NCI-H1092 treated with DMSO at 0.1 percent for 48 hours (cell line): ENCODE measurements at places on chromosomes 13 and 19.
A peak's percentile ranks its signal among the peaks of the same experiment; 100 is the strongest.

GRCh38 chr19:5503598-5503997, 48.4 kb downstream of the ZNRF4 start:
- no peak for DNase-seq

DNA sequence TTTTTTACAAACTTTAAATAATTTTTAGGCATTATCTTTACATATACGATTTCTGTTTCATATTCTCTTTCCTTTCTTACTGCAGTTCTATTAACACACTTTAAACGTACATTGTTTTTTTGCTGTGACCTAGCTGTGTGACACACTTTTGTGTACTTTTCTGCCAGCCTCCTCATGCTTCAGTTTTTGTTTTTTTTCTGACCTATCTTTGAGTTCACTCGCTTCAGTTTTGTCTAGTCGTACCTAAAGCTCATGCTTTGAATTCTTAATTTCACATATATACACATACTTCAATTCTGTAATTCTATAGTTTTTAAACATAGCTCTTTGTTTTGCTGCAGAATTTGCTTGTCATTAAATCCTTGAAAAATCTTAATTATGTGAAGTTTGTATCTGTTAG, 150.4 kb downstream of the PDS5B start:
- no peak for DNase-seq

DNA sequence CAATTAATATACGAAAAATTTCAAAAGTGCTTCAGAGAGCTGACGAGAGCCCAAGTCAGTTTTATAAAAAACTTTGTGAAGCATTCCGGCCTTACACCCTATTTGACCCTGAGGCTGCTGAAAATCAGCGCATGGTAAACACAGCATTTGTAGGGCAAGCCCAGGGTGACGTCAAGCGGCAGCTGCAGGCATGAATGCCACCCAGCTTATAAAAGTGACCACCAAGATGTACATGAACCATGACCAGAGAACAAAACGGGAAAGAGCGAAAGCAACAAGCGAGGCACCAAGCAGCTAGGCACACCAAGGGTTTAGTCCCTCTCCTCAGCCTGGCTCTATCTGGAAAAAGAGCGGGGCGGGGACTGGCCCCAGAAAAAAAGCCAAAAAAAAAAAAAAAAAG, 6.0 kb downstream of the SIGLEC11 start:
- DNase-seq: no peak

DNA sequence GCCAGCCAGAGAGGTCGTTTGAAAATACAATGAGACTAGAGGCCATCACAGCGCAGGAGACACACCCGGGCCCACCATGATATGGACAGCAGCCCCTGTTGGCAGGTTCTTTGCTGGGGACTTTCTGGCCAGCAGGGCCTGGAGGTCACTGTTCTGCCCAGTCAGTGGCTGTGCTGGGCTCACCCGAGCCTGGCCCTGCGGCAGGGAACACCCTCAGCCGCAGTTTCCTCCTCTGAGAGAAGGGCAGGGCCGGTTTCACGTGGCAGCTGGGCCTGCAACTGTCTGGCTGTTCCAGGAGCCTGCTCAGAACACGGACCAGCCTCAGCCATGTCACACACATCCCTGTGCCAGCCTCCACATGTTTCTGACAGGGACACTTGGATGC, 39.4 kb downstream of the ADPRHL1 start:
- DNase-seq: no peak

DNA sequence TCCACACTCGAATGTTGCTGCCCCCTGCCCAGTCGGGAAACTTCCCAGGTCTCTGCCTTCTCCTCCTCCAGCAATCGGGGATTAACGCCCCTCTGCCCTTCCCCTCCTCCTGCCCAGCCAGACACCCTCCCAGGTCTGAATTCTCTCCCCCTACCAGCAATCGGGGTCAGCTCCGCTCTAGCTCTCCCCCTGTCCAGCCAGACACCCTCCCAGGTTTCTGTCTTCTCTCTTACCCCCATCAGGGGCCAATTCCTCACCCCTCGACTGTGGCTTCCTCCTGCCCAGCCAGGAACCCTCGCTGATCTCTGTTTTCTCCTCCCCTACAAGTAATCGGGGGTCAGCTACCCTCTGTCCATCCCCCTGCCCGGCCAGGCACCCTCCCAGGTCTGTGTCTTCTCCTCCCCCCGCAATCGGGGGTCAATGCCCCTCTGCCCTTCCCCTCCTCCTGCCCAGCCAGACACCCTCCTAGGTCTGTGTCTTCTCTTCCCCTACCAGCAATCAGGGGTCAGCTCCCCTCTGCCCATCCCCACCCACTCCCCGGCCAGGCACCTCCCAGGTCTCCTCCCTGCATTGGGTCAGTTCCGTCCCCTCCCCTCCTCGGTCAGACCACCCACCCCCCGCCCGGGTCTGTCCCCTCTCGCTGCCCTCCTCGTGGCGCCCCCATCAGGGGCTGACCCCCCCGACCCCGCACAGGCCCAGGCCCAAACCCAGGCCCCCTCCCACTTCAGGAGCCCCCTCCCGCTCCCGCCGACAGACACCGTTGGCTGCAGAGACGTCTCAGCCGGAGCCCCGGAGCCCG, 668 bp downstream of the ZFR2 start:
- no peak for DNase-seq

GRCh38 chr19:6225232-6225865, 54.4 kb downstream of the MLLT1 start:
- no peak for DNase-seq

GRCh38 chr19:55467236-55468053, 2.9 kb upstream of the C19orf85 start:
- DNase-seq: no peak

DNA sequence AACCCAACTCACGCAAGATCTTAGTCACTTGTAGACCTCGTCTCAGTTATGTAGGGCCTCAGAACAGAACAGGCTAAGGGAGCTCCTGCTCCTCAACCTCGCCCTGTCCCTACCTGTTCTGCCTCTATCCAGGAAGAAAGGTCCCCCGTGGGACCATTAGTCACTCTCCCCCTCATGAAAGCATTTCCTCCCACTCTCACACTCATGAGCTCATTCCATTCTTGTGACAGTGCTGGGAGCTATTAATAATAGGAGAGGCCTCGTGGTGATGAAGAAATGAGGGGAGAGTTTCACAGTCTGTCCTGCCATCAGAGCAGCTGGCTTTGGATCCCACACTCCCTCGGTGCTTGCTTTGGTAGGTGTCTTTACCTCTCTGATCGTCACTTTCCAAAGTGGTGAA, 10.2 kb downstream of the PPP2R1A start:
- no peak for DNase-seq

DNA sequence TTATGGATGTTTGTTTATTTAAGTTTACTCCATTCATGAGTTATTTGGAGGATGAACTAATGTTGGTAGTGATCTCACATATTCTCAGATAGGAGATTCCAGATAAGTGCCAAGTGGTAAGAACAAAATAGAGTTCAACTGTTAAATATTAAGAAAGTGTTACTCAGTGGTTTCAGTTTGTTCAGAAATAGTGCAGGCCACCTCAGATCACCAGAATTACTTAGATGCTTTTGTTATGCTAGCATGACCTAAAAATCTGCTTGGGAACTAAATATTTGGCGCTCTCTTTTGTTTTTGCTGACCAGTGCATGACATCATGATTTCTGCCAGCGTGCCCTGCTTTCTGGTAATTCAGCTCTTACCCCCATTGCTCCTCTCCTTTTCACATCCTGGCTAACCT, 15.6 kb downstream of the CLDN10 start:
- no peak for DNase-seq

DNA sequence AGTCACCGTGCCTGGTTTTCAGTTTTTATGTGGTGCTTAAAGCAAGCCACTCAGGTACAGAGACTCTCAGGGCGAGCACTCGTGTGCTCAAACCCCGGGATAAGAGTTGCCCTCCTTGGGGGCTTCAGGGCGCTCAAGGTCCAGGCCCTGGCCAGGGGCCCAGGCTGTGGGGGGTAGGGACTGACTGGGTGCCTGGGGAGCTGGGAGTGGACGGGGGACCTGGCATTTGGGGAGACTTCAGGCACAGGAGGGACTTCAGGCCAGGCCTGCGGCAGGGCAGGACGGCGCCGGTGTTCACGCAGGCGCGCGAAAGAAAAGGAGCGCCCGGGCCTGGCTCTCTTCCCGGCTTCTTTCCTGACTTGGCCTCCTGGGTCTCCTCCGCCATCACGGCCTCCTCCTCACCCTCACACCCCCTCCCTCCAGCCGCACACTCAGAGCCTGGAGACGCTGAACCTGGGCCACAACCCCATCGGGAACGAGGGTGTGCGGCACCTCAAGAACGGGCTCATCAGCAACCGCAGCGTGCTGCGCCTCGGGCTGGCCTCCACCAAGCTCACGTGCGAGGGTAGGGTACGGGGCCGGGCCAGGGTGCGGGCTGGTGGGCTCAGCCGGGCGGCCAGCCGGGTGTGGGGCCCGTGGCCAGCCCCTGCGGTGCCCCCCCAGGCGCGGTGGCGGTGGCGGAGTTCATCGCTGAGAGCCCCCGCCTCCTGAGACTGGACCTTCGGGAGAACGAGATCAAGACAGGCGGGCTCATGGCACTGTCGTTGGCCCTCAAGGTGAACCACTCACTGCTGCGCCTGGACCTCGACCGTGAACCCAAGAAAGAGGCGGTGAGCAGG, 16.1 kb downstream of the NKPD1 start:
- no peak for DNase-seq

DNA sequence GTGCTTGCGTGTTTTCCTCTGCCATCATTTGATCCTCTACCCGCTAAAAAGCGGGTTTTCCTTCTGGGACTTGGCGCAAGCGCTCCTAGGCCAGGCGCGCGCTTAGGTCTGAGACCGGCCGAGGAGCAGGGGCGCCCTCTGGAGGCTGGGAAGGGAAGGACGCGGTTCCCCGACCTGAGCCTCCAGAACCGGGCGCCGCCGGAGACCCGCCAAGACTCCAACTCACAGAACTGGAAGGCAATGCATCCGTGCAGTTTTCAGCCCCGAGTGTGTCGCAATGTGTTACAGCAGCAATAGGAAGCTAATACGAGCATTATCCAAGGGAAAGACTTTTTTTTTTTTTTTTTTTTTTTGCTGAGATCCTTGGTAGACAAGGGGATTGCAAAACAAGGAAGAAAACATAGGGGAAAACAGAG, 190.9 kb downstream of the COL4A1 start:
- no peak for DNase-seq

- no peak for DNase-seq
Measured at GRCh38 chr19:45568732-45569131, 15.9 kb downstream of the OPA3 start.

- no peak for DNase-seq
Measured at GRCh38 chr19:13797058-13797440, 1.8 kb downstream of the ZSWIM4 start.

DNA sequence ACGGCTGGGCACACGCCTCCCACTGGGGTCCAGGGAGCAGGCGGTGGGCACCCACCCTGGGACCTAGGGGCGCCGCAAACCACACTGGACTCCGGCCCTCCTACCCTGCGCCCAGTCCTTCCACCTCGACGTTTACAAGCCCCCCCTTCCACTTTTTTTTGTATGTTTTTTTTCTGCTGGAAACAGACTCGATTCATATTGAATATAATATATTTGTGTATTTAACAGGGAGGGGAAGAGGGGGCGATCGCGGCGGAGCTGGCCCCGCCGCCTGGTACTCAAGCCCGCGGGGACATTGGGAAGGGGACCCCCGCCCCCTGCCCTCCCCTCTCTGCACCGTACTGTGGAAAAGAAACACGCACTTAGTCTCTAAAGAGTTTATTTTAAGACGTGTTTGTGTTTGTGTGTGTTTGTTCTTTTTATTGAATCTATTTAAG, 1.6 kb downstream of the JUNB start:
- DNase-seq: no peak

GRCh38 chr19:31057476-31057875, 291.8 kb downstream of the TSHZ3 start:
- DNase-seq: no peak

- peak; percentile 45 for DNase-seq
Measured at GRCh38 chr13:97431171-97431764, 2.7 kb upstream of the RAP2A start.

DNA sequence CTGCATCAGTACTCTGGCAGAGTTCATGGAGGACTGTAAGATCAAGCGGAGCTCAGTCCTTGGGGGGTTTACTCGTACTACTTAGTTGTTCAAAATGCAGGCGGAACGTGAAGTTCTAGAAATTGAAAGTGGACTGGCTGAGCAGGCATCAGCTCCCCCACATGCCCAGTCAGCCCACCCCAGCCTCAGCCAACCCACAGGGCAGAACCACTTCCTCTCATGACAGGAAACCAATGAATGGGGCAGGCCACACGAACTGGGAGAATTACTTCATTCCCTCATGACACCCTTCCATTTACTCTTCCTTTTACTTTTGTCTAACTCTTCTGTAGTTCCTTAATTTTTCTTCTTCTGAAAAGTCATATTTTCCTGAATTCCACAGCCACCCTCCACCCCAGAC, 71.9 kb downstream of the FLT1 start:
- DNase-seq: no peak

- peak; percentile 98 for DNase-seq
Measured at GRCh38 chr19:8444677-8445487, at the start of gene HNRNPM. TSS of gene HNRNPM (plus strand) at chr19:8444975. CDS start at chr19:8444999, 24 bp downstream.

DNA sequence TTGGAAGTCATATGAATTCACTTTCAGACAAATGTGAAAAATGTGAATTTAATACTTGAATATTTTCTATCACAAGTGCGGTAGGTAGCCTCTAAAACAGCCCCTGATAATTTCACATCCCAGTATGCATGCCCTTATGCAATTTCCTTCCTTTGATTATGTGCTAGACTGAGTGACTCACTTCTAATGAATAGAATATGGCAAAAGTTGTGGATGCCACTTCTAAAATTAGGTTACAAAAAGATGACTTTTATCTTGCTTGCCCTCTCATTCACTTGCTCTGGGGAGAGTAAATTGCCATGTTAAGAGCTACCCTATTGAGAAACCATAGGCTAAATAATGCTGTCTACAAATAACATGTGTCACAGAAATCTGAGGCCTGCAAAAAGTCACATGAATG, 402.5 kb upstream of the PCDH9 start:
- no peak for DNase-seq

- DNase-seq: no peak
Measured at GRCh38 chr19:46603195-46603637, 2.1 kb downstream of the CALM3 start.

DNA sequence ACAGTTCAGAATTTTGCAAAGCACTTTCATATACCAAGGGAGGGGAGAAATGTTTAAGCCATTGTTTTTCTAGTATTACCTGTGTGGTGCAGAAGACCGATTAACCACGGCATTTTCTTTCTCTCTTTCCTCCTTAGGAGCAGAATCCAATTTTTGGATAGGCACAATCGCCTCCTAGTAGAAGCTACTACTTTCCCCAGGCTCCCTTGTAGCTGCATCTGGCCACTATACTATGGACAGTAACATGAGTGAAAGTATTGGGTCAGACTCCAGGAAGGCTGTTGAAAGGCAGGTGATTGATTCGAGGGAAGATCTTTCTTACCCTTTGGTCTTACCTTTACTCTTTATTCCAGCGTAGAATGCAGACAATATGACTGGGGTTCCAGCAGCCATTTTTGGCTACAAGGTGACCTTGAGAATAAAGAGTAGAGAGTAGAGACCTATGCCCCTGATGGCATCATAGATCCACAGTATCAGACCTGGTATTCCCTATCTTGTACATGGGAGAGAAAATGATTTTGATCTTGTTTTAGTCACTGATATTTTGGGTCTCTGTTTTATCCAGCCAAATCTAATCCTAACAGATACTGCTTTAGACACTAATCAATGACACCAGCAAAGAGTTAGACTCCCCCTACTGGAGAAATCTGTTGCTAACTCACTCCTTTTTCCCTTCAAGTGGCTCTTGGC, 77.0 kb downstream of the LRRC63 start:
- peak; percentile 17 for DNase-seq
